ENCODE measurements at places on chromosomes 12 and 14.

DNA sequence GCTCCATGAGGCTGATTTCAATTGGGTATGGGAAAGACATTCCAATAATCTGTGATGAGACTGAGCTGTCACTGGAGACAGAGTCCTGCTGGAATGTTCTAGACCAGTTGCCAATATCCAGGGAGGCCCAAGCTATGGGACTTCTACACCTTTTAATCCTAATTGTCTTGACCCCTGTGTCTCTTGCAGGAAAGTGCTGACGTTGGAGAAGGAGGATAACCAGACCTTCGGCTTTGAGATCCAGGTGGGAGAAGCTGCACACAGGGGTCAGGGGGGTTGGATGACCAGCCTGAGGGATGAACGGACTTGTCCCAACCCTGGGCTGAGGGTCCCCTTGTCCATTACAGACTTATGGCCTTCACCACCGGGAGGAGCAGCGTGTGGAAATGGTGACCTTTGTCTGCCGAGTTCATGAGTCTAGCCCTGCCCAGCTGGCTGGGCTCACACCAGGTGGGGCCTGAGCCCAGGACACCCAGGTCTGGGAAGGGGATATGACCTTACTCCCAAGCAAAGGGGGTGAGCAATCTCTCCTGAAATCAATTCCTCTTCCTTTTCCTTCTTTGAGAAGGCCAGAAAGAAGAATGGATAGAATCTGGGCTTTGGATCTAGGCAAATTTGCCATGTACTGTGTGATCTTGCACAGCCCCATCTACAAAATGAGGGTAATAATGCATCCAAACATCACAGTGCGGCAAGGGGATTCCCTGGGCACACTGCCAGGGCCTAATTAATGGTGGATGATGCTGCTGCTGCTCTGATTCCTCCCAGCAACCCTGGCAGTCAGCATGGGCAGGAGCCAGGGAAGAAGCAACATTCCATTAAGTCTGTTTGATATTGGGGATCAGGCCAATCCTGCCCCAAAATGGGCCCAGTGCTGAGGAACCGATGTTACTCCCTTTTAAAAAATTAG, 4.2 kb downstream of the TAMALIN start:
- no peak for DNase-seq

DNA sequence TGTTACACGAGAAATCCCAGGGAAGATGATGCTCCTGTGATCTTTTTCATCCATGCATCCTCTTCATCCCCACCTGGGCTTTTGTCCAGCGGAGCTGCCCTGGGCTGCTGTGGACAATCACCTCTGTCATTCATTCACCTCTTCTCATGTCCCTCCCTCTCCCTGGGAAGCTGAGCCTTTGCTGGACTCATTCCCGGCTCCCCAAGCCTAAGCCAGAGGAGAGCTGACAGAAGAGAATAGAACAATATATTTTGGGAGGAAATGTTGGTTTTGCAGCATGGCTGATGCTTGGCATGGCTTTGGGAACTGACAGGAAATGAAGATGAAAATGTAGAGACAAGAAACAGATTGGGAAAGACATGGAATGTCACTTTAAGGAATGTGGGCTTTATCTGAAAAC, 177.4 kb downstream of the DICER1 start:
- DNase-seq: no peak

GRCh38 chr14:23360496-23360895, 4.5 kb downstream of the EFS start:
- DNase-seq: no peak

GRCh38 chr14:103045371-103045869, 11.9 kb downstream of the CDC42BPB start:
- DNase-seq: no peak

GRCh38 chr12:94254270-94254669, 105.9 kb downstream of the PLXNC1 start:
- DNase-seq: no peak

DNA sequence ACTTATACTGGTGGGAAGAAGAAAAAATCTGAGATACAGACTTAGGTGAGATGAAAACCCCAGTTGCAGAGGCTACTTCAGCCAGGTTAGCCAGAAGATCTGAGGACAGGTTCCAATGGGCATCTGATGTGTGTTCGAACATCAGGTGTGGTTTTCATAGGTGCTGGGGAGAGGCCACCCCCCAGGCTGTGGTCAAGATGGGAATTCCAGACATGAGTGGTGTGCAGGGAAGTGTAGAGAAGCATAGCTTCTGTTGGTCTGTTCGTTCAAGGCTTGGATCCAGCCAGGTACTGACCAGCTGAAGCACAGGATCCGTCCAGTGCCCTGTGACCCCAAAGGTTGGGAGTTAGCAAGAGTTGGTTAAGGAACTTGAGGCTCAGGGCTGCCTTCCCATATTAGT, 85.5 kb downstream of the SSPN start:
- no peak for DNase-seq

- no peak for DNase-seq
Observed at GRCh38 chr12:108004319-108004718, 124.8 kb upstream of the WSCD2 start.

- no peak for DNase-seq
Observed at GRCh38 chr14:106620368-106620767, 1094.0 kb downstream of the TMEM121 start.

DNA sequence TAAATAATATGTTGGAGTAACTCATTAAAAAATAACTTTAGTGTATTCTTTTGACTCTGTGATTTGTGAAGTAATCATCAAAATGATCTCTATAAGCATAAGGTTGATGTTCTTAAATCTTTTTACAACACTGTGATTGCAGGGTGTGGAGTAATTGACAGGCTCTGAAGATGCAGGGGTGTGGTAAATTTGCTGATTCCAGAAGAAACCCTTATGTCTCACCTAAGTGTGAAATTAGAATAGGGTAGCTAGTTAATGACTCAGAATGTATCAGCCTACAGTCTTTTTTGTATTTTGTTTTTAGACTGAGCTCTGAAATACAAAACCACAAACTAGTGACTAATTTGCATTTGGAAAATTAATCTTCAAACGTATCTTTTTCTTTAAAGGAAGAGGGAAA, 5.9 kb downstream of the PRPF39 start:
- peak; percentile 19 for DNase-seq

- DNase-seq: peak; percentile 35
Observed at GRCh38 chr12:65605019-65605418, 219.3 kb upstream of the HMGA2 start.

DNA sequence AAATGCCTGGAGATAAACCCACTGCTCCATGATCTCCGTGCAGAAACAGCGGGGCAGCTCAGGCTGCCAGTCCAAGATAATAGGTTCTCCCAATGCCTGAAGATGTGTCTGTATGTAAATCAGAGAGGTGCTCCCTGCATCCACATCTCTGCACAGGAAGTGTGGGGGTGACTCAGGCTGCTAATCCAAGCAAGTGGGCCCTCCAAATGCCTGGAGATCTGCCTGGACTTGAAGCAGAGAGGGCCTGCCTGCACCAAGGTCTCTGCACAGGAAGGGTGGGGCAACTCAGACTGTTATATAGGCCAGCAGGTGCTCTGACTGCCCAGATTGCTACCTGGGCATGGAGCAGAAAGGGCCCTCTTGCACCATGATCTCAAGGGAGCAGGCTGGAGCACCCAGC, 504.7 kb downstream of the LRFN5 start:
- DNase-seq: no peak

DNA sequence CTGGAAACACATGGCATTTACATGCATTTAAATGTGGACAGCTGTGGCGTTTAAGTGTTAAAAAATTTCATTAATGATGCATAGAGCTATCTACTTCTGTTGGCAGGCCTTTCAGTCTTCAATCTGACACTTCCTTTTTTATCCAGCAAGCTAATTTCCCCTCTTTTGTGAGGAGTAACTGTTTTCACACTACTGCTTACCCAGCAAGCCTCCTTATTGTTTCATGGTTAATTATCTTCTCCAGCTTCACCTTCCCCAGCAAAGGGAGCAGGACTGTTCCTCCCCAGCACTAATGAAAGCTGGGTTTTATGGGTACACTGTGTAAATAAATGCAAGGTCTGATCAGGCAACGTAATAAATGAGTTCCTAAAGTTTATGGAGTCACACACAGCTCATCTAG, 129.4 kb upstream of the NPAS3 start:
- DNase-seq: no peak

DNA sequence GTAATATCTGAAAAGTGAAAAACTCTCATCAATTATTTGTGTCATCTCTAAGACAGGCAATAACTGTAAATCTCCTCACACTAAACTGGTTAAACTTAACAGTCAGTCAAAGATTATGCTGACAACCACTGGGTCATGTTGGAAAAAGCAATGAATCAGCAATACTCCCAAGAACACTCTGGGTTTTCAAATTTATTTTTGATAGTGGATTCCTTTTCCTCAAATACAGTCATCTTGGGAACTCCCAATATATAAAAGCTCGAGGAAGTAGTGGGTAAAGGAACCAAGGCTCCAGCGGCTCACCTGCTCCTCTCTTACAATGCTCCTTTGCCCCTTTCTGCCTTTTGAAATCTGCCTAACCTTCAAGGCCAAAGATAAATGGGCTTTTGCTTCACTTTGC, 70.0 kb downstream of the ARMH4 start:
- DNase-seq: peak; percentile 64

DNA sequence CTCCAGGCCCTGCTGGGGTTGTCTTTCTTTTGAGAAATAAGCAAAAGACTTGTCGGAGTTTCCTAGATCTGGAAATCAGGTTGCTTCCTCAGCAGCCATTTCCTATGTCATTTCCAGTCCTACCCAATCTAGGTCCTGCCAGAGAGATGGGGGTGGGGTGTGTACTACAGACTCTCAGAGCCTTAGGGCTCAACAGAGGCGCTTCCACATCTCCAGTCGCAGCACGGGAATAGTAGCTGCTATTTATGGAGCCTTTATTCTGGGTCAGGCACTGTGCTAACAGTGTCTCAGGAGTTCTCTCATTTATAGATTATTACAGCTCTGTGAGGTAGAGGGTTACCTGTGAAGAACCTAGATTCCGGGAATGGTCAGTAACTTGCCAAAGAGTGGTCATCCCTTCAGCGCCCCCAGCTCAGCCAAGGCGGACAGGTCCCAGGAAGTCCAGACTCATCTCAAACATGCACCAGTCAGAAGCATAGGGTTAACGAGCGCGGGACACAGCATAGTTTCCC, 21.9 kb downstream of the DHRS2 start:
- no peak for DNase-seq

DNA sequence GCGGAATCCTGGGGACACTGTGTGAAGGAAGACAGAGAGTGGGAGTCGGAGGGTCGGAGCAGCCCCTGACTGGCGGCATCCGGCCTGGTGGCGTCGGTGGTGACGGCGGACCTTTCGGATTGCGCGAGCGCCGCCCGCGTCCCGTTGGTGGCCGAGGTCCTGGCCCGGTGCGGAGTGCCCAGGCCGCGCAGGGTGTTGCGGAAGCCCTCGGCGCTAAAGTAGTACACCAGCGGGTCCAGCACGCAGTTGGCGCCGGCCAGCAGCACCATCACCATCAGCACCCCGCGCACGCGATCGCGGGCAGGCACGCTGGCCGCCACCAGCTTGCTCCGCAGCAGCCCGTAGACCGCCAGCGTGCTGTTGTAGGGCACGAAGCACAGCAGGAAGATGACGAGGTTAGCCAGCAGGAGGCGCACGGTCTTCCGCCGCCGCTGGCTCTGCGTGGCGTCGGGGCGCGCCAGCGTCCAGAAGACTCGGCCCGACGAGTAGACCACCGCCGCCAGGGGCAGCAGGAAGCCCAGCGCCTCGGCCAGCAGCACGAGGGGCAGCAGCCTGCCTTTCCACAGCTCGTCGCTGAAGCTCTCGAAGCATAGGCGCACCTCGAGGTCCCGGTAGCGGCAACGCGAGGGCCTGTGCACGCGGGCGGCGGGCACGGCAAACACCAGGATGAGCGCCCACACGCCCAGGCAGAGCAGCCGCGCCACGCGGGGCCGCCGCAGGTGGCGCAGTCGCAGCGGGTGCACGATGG, 13.1 kb upstream of the CHD4 start:
- peak; percentile 65 for DNase-seq

DNA sequence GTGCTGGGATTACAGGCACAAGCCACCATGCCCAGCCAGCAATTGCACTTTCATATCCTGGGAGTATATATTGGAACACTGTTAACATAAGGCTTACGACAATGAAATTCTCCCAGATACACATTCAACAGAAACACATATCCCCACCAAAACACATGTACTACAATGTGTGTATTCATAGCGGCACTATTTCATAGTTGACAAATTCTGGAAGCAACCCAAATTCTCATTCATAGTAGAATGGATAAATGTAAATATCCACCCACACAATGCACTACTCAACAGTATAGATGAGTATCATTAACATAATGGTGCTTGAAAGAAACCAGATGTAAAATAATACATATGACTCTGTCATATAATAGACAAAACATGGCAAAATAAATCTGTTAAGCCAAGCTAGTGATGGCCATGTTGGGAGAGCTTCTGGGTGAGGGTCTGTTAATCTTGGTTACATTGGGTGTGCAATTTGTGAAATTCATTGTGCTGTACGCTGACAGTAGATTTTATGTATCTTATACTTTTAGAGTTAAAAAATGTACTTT, 2.6 kb upstream of the DNAAF2 start:
- no peak for DNase-seq

- no peak for DNase-seq
Observed at GRCh38 chr14:36022765-36023410, 153.6 kb downstream of the PTCSC3 start.

DNA sequence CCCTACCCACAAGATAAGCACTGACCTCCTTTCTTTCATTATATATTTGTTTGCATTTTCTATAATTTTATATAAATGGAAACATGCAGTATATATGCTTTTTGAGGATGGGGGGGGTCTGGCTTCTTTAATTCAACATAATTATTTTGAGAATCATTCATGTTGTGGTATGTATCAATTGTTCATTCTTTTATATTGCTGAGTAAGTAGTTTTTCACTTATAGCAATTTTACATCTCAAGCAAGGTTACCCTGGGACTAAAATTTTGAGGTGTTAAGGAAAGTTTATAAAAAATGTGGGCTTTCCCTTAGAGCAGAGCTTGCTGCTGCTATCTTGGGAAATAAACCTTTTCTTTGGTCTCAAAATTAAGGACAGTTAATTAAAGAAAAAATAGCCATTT, 89.9 kb upstream of the EGLN3 start:
- DNase-seq: no peak

- DNase-seq: peak; percentile 39
Observed at GRCh38 chr12:59940631-59941342, 345.0 kb downstream of the SLC16A7 start.

- peak; percentile 28 for DNase-seq
Observed at GRCh38 chr12:25482625-25483024, 70.5 kb downstream of the LMNTD1 start.

DNA sequence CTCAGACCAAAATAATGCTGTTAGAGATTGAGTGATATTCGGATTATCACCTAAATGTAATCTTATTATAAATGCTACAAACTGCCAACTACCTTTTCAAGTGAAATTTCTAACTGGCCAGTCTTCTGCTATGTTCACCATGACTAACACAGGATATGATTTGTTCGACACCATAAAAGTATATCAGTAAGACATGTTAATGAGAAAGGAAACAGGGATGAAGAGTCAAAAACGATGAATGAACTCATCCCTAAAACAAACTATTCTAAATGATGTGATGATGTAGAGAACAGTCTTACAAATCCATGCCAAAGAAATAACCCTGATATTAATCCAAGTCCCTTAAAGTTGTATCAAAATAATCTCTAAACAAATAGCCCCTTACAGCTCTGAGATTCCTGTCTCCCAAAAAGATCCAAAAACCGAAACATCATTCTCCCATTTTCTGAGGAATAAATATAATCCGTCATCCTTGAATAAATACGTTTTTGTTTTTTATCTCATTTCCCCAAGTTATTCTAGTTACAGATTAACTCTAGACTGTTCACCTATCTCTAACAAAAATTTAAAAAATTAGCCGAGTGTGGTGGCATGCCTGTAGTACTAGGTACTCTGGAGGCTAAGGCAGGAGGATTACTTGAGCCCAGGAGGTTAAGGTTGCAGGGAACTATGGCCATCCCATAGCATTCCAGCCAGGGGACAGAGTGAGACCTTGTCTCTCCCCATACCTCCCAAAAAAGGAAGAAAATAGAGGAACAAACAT, 9.1 kb downstream of the SCAF11 start:
- DNase-seq: no peak
